ENCODE measurements at places on chromosomes 7 and 10.

DNA sequence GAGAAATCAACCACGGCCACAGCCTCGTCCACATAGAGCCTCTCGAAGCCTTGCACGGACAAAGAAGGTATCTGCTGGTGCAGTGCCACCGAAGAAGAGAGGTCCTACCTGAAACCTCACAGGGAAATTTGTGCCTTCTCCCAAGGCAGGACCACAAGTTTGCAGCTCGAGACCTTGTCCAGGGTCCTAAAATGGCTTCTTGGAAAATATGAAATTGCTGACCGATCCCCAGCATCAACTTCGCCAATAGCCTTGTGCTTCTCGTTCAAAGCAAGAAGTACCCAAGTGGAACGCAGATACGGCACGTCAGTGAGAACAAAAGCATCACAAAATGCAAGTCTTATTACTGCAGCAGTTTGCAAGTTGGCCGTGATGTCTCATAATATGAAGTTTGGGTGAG, 24.6 kb downstream of the PTPRN2 start:
- no peak for DNase-seq

DNA sequence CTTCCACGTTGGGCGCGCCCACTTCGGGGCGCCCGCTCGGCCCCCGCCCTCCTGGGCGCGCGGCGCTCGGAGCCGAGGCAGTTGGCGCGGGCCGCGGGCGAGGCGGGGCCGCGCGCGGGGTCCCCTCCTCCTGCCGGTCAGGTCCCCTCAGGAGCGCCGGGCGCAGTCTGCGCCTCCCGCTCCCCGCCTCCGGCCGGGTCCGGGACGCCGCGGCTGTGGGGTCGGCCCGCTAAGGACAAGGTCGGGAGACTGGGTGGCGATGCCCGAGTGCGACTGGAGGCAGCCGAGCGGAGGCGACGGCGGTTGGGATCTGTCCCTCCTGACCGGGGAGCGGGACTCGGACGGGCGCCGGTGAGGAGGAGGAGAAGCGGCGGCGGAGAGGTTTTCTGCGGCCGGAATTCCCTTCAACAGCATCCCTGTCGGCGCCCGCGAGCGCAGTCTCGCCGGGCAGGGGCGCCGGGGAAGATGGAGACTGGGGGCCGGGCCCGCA, at the start of gene ATRNL1:
TSS of gene ATRNL1 (plus strand) at position 80 of the 490 bp plus-strand sequence. CDS start at position 466, 386 bp downstream.
- no peak for DNase-seq

DNA sequence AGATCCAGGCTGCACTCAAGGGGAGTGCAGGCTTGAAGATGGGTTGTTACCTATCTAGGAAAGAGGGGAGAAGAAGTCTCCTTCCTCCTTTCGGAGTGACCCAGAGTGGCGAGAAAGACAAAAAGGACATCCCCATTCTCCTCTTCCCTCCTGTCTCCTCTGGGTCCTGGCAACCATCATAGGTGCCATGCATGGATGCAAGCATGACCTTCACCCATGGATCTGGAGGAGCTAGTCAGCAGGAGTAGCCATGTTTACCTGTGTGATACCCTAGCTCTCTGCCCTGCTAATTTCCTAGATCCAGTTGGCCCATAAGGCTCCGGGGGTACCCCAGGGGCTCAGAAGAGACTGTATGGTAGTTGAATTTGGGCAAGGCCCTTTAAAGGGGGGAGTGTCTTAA, 17.2 kb upstream of the CROT start:
- no peak for DNase-seq

DNA sequence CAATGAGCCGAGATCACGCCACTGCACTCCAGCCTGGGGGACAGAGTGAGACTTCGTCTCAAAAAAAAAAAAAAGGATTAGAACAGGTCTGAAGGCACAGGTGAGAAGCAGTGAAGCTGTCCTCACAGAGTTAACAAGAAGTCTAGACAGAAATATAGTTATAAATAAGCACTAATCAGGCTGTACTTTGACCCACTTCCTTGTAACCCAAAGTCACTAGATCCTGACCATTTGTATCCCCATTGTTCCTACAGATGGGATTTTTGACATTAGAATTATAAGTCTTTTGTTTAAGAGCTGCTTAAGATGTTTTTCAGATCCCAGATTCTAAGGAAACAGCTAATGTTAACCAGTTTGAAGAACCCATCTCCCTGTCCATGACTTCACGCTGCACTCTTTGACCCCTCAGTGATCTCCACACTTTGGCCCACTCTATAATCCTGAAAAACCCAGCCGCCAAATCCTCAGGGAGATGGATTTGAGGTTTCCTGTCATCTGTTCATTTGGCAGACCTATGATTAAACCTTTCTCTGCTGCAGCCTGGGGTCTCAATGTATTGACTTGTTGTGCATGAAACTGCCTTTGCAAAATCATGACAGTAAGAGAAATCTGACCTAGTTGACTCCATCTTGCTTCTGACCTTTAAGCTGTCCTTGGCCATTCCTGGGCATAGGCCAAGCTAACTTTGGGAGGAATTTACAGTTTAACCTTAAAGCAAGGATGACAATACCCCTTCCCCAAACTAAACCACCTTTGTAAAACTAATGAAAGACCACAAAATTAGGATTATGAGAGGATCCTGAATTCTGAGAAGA, 11.4 kb downstream of the SSMEM1 start:
- no peak for DNase-seq

DNA sequence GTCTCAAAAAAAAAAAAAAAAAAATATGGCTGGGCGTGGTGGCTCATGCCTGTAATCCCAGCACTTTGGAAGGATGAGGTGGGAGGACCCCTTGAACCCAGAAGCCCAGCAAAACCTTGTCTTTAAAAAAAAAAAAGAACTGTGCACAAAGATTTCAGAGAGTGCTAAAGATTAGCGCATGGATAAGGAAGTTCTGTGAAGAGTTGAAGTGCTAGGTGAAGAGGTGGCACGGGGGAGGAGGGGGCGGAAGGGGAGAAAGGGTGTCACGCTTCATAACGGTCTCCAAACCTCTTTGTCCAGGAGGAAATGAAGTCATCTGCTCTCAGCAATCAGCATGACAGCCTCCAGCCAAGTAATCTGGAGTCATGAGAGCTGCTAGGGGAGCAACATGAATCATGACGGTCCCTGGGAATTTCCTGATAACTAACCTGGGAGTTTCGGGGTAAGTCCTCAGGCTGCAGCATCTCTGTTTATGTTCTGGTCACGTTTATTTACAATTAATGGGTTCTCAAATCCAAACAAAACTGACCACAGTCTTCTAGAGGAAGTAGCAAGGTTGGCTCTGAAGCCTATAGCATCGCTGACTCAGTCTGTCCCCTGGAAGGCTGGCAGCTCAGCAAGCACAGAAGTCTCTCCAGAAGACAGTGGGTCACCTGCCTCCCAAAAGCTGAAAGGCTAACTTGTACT, 1.9 kb upstream of the PLAU start:
- DNase-seq, result peak; percentile 97

DNA sequence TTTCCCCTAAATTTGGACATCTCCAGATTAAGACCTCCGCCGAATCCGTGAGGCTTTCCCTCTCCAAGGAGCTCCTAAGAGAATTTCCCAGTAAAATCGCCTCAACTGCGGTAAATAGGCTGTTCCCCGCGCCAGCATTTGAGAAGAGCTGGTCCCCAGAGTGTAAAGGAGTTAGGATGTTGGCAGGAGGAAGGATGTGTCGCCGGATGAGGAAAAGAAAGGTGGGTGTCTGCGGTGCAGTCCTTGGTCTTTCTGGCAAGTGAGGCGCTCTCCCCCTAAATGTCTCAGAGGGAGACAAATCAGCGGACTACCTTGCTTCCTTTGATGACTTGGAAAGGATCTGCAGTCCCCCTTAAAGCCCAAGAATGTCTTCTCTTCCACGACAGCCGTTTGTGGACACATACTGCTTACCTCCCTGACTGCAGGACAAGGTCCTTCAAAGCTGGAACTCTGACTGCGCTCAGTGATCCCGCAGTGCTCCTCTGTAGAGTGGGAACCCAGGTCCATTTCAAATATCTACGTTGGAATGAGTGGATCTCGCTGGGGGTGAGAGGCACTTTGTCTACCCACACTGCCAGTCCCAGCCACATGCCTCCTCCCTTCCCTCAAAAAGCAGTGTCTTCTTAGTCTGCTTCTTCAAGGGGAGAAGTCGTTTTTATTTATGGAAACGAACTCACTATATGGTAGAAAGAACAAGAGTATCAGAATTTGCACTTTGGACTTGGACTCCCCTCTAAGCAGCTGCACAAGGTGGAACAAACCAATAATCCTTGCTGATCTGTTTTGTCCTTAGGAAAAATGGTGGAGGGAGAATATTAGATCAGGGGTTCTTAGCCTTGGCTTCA, 1.1 kb upstream of the DLG5 start:
- DNase-seq, result no peak

DNA sequence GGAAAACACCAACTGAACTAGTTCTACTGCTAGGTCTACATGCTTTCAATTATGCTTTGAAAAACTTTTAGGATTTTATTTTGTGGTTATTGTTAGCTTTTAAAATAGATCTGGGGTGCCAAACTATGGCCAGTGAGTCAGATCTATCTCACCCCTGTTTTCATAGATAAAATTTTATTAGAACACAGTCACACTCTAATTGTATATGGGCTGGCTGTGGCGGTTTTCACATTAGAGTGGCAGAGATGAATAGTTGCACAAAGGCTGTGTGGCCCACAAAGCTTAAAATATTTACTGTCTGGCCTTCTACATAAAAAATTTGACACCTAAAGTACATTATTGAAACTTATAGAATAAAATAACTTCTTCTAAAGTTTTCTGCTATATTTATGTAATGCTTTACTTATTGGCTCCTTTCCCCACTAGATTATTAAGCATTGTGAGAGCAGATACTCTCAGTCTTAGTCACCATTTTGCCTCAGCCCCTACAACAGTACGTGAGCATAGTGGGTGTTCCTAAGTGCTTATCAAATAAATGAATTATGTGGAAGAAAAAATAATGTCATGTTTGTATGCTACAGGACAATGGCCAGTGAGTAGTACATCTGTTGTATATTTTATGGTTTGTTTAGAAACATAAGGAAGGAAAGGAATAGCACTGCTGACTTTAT, 5.4 kb upstream of the SUV39H2 start:
- DNase-seq, result peak; percentile 13

- peak; percentile 24 for DNase-seq
Observed at GRCh38 chr7:54180796-54181195, 361.4 kb upstream of the VSTM2A start.

- no peak for DNase-seq
Observed at GRCh38 chr10:58065529-58065815, 202.2 kb downstream of the IPMK start.

- peak; percentile 97 for DNase-seq
Observed at GRCh38 chr7:112422842-112423496, 27.3 kb upstream of the IFRD1 start.

- no peak for DNase-seq
Observed at GRCh38 chr7:67486401-67486800, 489.8 kb downstream of the TYW1 start.

DNA sequence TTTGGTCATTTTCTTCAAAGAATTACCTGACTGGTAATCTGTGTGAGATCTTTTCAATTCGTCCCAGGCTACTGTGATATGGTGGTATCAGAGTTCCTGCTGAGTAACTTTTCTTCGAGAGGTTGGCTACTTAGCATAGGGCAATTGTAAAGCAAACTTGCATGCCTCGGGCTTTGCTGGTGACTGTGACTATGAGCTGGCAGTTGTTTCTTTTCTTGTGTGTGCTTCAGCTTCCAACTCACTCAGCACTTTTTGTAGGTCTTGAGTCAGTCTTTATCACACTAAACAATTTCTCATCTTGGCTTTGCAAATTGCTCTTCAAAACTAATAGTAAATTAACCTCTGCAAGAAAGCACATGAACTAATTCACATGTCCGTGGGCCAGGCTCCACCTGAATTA, 44.3 kb downstream of the PRR15 start:
- peak; percentile 48 for DNase-seq

GRCh38 chr10:121043124-121043849, 192.1 kb downstream of the WDR11 start:
- DNase-seq, result no peak

- peak; percentile 14 for DNase-seq
Observed at GRCh38 chr7:97006055-97006815, 882 bp downstream of the DLX6 start.

DNA sequence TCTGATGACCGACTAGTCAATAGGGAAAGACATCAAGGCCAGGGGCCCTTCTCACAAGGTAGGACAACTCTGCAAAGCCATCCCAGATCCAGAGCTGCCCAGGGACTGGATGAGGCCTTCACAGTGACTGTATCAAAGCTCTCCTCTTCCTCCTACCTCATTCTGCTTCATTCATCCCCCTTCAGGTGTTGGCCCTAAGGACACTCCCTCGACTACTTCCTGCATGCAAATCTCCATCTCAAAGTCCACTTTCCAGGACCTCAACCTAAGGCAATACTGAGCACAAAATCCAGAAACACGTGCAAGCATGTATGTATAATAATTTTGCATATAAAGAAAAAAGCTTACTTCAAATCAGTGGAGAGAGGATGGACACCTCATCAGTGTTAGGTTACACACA, 25.1 kb downstream of the DPY19L1 start:
- DNase-seq, result no peak

GRCh38 chr7:140326116-140326928, 72.0 kb downstream of the SLC37A3 start:
- DNase-seq, result peak; percentile 72

- peak; percentile 85 for DNase-seq
Observed at GRCh38 chr7:106050002-106050745, 61.9 kb downstream of the SYPL1 start.

DNA sequence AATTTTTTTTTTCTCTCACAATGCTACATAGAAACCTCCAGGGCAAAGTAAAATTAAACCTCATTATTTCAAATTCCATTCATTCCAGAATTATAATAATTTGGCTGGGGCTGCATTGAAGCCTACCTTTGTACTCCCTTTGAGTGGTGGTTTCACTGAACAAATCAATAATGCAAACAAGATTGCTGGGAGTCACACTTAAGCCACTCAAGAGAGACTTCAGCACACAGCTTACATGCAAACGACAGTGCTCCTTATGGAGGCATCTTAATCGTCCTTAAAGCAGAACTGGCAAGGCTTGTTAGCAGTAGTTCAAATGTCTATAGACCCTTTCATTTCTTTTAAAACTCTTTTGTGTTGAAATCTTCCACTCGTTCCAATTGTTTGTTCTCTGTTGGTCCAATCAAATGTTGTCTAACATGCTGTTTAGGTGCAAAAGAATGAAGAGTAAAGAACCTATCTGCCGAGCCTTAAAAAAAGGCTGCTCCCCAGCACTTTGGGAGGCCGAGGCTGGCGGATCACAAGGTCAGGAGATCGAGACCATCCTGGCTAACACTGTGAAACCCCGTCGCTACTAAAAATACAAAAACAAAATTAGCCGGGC, 294.9 kb downstream of the FGFR2 start:
- no peak for DNase-seq

DNA sequence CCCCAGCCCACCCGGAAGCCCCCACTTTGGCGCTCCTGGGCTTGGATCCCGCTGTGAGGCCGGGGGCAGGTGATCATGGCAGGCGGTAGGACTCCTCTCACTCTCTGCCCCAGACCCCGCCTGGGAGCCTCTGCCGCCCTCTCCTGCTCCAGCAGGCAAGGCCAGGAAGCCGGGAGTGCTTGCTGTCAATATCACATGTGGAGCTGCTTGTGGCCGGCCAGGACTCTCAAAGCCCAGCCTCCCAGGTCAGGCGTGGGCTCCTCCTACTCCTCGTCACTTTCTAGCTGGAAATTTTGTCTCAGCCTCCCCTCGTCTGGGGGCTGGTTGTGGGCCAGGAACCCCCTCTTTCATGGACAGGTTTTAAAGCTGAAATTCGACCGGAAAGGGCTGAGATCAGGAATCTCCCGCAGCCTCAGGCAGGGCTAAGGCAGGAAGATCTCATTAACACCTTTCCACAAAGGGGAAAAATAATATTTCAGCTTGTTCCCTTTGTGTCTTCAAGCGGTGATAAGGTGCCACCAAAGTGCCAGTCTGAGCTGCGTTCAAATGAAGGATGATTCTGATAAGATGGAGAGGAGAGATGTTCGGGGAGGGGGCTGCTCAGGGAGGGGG, 273.6 kb upstream of the PODXL start:
- DNase-seq, result no peak

- no peak for DNase-seq
Observed at GRCh38 chr7:46513447-46513848, 592.4 kb upstream of the IGFBP3 start.
